ENCODE measurements at places on chromosomes 13 and 19.

GRCh38 chr13:39282400-39282972 lies 244.2 kb downstream of the NHLRC3 start:
- DNase-seq, result no peak

DNA sequence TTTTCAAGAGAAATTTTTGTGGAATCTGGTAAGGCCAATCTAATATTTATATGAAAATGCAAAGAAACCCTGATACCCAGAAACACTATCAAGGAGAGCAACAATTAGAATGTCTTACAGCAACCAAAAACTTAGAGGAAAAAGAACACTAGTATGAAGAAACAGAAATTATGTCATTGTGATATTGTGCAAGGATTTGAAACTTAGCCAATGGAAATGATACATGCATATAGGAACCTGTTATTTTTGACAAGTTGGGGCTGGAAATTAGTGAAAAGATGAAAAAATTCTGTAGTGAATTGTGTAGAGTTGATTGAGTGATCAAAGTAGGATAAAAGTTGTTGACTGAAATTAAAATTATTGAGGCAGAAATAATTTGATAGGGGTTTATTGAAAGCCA lies 792.6 kb upstream of the SLITRK6 start:
- no peak for DNase-seq

DNA sequence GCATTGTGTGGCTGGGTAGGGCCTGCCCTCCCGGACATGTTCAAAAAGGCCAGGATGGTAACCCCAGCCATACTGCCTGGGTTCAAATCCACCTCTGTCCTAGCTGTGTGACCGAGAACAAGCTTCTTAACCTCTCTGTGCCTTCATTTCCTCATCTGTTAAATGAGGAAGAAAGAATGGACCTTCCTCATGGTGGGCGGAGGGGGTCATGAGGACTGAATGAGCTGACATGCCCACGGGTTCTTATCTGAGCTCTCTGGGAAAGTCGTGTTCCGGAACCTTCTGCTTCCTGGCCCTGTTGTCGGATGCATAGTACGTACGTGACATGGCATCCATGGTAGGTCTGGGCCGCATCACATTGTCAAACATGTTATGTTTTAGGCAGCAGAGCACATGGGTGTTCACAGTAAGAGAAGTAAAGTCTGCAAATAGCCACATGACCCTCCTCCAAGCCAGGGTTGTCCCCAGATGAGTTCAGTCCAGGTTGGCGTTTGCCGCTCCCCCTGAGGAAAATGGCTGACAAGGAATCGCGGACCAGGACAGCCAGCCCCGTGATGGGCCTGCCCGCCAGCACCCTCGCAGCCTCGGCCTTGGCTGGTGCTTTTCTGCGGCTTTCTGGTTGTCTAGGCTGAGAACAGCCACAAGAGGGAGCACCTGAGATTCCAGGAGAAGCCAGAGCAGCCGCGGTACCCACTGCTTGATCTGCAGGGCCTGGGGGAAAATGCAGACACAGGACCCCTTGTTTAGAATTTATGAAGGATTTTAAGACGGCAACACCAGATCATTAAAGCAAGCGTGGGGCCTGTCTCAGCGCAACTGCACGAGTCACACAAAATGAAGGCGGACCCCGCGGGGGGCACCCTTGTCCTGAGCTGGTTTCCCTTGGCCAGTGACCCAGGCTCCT lies 2.4 kb upstream of the NTN5 start:
- DNase-seq, result peak; percentile 45

DNA sequence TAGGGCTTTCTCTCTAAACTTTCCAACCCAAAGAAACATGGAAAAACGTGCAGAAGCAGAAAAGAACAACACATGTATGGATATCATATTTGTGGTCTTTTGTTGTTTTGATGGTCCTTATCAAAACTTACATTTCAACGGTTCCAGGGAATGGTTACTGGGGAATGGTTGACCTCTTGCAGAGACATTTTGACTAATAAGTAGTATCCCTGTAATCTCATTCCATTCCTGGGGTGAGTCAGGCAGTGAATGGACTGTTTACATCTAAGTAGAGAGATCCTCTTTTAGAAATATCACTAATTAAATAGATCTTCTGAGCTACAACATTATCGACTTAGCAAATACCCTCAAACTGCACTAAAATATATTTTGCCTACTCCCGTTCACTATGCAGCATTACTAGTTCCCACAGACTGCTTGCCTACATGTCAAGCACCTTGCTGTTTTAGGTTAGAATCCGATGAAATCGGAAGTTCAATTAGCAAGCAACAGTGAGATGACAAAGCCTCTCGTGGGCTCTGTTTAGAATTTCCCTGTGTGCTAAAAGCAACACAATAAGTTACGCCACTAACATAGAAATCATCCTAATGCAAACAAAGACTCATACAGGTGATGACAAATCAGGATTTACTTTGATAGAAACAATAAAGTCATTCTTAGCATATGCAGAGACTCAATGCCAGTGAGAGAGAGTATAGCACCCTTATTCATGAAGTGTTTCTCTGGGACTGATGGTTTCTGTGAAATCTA lies 797.7 kb upstream of the ARGLU1 start:
- no peak for DNase-seq

GRCh38 chr13:87302931-87303330 lies 368.2 kb upstream of the SLITRK5 start:
- DNase-seq, result no peak

Measured in amygdala (tissue), 56 donors.